ENCODE measurements at places on chromosomes 2 and 18. TPM values are rescaled to one million over a fixed set of nuclear protein-coding genes. Genes with fewer than 3 reads are reported as not detected.

DNA sequence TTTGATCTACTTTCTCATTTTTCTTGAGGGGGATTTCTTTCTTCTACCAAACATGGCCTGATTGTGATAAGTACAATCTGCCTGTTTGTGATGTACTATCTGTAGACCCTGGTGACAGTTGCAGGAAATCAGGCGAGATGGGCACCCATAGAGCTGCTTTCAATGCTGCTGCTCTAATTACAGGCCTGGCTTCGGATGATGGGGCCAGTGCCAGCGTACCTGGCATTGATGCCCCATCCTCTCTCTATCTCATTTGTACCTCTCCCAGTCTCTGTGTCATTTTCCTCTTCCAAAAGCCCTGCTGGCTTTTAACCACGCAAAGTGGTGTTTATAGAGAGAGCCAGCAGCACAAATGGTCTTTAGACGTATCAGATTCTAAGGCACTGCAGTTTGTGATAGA lies 69.9 kb downstream of the KCTD18 start:
- no peaks in the 10 kb centered on the region for H3K27me3 ChIP-seq
- no peaks in the 10 kb centered on the region for H3K4me1 ChIP-seq
- H3K36me3 ChIP-seq, result no peaks in the 10 kb centered on the region

Gene PRKAG3
- total RNA-seq, result not detected

Gene CASP10
- total RNA-seq, result 12.2 TPM

- no peaks in the 10 kb centered on the region for H3K36me3 ChIP-seq
- no peak overlapping the region for H3K27ac ChIP-seq
- no peaks in the 10 kb centered on the region for H3K27me3 ChIP-seq
- H3K4me1 ChIP-seq, result no peaks in the 10 kb centered on the region
- H3K4me3 ChIP-seq, result no peak overlapping the region
- DNase-seq, result no peak
Observed at GRCh38 chr2:235613649-235614048, 119.8 kb downstream of the AGAP1 start.

DNA sequence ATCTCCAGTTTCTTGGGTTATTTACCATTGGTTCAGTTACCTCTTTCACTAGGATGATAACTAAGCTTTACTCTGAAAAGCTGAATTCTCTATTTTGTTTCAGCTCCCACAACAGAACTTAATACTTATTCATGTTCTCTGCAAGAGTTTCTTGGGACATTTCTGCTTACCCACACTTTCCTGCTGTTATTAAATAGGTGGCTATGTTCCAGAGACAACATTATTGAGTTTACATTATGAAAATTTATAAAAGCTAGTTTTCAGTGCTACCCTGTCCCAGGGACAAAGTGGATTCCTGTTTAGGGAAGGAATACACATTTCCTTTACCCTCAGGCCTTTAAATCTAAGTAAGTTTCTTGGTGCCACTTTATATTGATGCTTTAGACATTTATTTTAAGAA lies 7.0 kb upstream of the GPD2 start:
- H3K4me3 ChIP-seq, result no peak overlapping the region
- H3K4me1 ChIP-seq, result no peaks in the 10 kb centered on the region
- DNase-seq, result no peak
- no peaks in the 10 kb centered on the region for H3K36me3 ChIP-seq
- no peaks in the 10 kb centered on the region for H3K27me3 ChIP-seq

DNA sequence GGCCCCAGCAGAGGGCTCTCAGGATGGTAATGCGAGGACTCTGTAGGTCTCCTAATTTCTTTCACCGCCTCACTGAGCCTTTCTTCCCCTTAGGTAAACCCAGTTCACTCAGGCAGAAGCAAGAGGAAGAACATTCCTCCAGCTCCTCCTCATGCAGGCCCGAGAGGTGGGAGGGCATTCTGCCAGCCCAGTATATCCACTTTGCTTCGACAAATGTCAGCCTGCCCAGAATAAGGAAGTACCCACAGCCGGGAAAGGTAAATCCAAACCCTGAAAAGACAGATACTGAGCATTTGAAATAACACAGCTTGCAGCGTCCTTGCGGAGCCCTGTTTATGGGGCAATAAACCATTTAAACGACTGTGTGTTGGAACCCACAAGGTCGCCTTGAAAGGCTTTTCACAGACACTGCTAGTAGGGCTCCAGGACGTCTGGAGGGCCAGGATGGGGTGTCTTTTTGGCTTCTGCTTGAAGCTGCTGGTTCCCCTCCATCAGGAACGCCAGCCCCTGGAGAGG lies 63.0 kb upstream of the STPG4 start:
- no peaks in the 10 kb centered on the region for H3K4me1 ChIP-seq
- no peaks in the 10 kb centered on the region for H3K27me3 ChIP-seq
- DNase-seq, result no peak
- H3K27ac ChIP-seq, result no peak overlapping the region
- no peaks in the 10 kb centered on the region for H3K36me3 ChIP-seq

DNA sequence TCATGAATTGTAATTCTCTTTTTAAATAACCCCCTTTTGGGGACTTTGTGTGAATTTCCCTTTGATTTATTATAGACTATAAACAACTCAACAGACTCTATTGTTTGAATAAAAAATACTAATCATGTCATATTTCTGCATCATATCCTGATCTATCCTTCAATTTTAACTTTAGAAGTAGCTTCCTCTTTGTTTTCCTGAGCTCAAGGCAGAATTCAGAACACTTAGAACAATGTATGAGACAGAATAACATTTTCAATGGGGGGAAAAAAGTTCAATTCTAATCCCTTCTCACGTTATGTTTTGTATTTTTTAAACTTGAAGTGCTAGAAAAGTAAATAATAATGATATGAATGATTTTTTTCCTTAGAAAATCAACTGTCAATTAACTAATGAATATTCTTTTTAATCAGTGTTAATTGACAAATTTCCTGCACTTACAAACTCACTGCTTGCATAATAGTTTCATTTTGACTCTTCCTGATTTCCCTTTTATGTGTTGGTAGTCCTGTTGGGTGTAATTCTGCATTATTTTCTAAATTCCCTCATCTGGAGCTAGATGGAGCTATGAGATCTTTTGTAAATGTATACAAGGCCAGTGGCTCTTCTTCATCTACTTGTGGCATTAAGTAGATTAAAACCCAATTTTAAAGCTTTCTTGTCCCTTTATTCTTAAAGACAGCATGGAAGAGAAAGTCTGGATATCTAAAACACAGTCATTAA lies 326.1 kb downstream of the PARD3B start:
- no peaks in the 10 kb centered on the region for H3K36me3 ChIP-seq
- H3K4me1 ChIP-seq, result no peaks in the 10 kb centered on the region
- H3K4me3 ChIP-seq, result no peak overlapping the region
- H3K27ac ChIP-seq, result no peak overlapping the region
- no peaks in the 10 kb centered on the region for H3K27me3 ChIP-seq
- no peak for DNase-seq

Gene DLX2
- 0.09 TPM for total RNA-seq

DNA sequence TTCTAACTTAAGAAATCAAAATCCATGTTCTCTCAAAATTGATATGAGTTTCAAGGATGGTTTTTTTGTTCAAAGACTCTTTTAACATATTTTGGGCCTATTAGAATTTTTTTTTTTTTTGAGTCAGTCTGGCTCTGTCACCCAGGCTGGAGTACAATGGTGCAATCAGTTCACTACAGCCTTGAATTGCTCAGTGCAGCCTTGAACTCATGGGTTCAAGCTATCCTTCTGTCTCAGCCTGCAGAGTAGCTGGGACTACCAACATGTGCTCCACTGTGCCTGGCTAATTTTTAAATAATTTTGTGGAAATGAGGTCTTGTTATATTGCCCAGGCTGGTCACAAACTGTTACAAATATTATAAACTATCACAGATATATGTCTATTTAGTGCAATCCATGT lies 40.6 kb upstream of the RBMS1 start:
- no peak overlapping the region for H3K27ac ChIP-seq
- no peak for DNase-seq
- H3K4me1 ChIP-seq, result no peaks in the 10 kb centered on the region
- H3K36me3 ChIP-seq, result no peaks in the 10 kb centered on the region

GRCh38 chr2:109526442-109526970 lies 87.3 kb downstream of the SEPTIN10 start:
- peaks cover 4% of the 10 kb centered on the region for H3K27me3 ChIP-seq
- H3K27ac ChIP-seq, result no peak overlapping the region
- no peaks in the 10 kb centered on the region for H3K4me1 ChIP-seq
- H3K4me3 ChIP-seq, result no peak overlapping the region
- no peaks in the 10 kb centered on the region for H3K36me3 ChIP-seq

Gene FAP
- 1.5 TPM for total RNA-seq

Gene GPR39
- 0.09 TPM for total RNA-seq

DNA sequence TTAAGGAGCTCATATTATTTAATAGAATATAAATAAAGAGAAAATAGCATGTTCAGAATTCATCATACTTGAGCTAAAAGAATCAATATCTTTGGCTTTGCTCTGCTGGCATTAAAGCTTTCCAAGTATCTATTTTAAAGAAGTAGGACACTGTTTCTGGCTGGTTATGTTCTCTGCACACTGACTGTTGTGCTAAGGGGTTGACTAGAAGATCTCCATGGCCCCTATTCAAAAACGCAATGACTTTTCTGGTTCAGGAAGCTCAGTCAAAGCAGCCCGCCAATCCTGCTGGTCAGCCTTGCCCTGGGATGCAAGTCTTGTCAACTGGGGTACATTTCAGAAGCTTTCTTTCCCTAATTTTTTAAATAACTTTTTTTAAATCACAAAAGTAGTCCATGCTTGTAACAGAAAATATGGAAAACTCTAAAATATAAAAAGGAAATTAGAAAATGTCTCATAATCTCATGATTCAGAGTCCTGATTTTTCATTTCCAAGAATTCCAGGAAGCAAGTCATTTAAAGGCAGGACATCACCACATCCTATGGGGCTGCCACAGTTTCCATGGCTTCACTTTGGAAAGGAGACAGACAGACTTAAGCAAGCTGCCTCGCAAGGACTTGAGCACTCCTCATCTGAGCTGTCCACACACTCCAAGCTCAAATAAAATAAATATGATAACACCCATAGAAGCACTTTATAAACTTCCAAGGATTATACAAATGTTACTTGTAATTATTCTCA lies 195.1 kb downstream of the TXNL1 start:
- no peaks in the 10 kb centered on the region for H3K27me3 ChIP-seq
- no peaks in the 10 kb centered on the region for H3K36me3 ChIP-seq
- no peak for DNase-seq
- no peak overlapping the region for H3K4me3 ChIP-seq
- H3K4me1 ChIP-seq, result no peaks in the 10 kb centered on the region
- H3K27ac ChIP-seq, result no peak overlapping the region

DNA sequence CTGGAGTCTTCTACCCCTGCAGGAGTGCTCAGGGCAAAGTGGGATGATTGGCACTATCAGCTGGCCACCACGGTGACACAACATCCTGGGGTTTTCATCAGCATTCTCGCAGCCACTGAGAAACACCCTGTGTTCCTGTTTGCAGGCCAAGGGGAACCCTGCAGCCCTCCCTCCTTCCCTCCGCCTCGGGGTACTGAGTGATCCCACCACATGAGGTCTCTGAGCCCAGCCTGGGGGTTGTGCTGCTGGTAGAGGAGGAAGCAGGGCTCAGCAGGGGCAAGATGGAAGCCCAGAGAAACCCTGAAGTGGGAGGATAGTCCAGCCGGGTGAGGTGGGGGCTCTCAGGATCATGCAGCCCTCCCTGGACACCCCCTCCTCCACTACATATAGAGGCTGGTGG lies at the start of gene OXER1:
Gene OXER1 (minus strand): TSS at position 40 of the 400 bp plus-strand sequence. CDS start 73 bp downstream, outside the sequence.
- no peaks in the 10 kb centered on the region for H3K27me3 ChIP-seq
- H3K27ac ChIP-seq, result no peak within 1 kb of the TSS
- H3K4me3 ChIP-seq, result no peak within 1 kb of the TSS
- no peak for DNase-seq
- no peaks in the 10 kb centered on the region for H3K4me1 ChIP-seq

DNA sequence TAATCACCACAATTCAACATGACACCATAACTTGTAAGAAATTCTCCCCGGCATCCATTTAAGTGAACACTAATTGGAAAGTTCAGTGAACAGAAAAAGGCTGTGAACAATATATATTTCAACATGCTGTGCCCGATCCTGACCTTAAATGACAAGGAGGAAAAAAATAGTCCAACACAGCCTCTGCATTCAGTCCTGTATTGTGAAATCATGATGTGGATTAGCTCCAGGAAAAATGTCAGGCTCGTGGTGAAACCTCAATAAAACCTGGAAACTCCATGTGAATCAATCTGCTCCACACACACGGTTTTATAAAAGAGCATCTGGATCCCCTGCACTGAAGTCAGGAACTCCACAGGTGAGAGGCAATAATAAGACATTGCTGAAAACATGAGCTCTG lies 145.4 kb upstream of the SPOPL start:
- DNase-seq, result no peak
- no peak overlapping the region for H3K4me3 ChIP-seq
- H3K27ac ChIP-seq, result no peak overlapping the region
- H3K36me3 ChIP-seq, result no peaks in the 10 kb centered on the region

GRCh38 chr2:28463893-28464292 lies 32.0 kb upstream of the PLB1 start:
- no peak overlapping the region for H3K4me3 ChIP-seq
- H3K36me3 ChIP-seq, result no peaks in the 10 kb centered on the region
- H3K4me1 ChIP-seq, result no peaks in the 10 kb centered on the region

Gene TBR1
- 0.05 TPM for total RNA-seq

DNA sequence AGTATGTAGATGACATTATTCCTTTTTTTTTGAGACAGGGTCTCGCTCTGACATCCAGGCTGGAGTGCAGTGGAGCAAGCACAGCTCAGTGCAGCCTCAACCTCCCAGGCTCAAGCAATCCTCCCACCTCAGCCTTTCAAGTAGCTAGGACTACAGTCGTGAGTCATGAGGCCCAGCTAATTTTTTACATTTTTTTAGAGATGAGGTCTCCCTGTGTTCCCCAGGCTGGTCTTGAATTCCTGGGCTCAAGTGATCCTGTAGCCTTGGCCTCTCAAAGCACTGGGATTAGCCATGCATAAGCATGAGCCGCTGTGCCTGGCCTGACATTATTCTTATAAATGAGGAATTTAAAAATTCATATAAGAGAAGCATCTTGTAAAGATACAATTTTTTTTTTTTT lies 86.9 kb downstream of the FAM117B start:
- H3K27ac ChIP-seq, result no peak overlapping the region
- no peaks in the 10 kb centered on the region for H3K36me3 ChIP-seq
- DNase-seq, result no peak
- H3K27me3 ChIP-seq, result no peaks in the 10 kb centered on the region
- no peak overlapping the region for H3K4me3 ChIP-seq

- no peak overlapping the region for H3K27ac ChIP-seq
- no peak overlapping the region for H3K4me3 ChIP-seq
- no peaks in the 10 kb centered on the region for H3K36me3 ChIP-seq
- DNase-seq, result no peak
Observed at GRCh38 chr2:239881561-239882320, 143.4 kb downstream of the NDUFA10 start.
